Panc1 (cell line): ENCODE measurements at places on chromosomes 11 and 22. TPM values are rescaled to one million over a fixed set of nuclear protein-coding genes. Genes with fewer than 3 reads are reported as not detected.

GAS2L1 gene
- total RNA-seq = 68.8 TPM

EMSY gene
- 26.4 TPM for total RNA-seq

HTR3A gene
- total RNA-seq = 0.21 TPM

POU2AF1 gene
- 0.18 TPM for total RNA-seq

SPA17 gene
- total RNA-seq = 10.1 TPM

OR5P2 gene
- total RNA-seq = not detected

TEX12 gene
- 0.23 TPM for total RNA-seq

H19 gene
- 1,268 TPM for total RNA-seq

IL18 gene
- total RNA-seq = 22.5 TPM

RBMXL2 gene
- 0.10 TPM for total RNA-seq

OR52I1 gene
- total RNA-seq = not detected

GPHA2 gene
- total RNA-seq = not detected

SEC14L6 gene
- not detected for total RNA-seq

KCNQ1 gene
- total RNA-seq = 1.0 TPM

F2 gene
- 0.64 TPM for total RNA-seq

OR4D10 gene
- not detected for total RNA-seq

GAL3ST3 gene
- total RNA-seq = not detected

MCAM gene
- 27.2 TPM for total RNA-seq

MSANTD2 gene
- 20.5 TPM for total RNA-seq
